ENCODE measurements at places on chromosomes 7 and 10.

DNA sequence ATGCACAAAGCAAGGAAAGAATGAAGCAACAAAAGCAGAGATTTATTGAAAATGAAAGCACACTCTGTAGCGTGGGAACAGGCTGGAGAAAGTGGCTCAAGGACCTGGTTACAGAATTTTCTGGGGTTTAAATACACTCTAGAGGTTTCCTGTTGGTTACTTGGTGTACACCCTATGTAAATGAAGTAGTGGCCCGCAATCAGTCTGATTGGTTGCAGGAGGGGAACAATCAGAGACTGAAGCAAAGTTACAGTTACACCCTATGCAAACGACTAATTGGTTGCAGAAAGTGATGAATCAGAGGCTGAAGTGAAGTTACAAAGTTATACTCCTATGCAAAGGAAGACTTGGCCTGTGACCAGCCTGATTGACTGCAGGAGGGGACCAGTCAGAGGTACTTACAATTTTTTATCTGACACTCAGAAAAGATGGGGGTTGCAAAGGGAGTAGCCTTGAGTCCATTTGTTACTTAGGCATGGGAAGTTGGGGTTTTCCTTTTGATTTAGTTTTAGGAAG is 3.6 kb upstream of the MTPN start:
- no peak for DNase-seq

DNA sequence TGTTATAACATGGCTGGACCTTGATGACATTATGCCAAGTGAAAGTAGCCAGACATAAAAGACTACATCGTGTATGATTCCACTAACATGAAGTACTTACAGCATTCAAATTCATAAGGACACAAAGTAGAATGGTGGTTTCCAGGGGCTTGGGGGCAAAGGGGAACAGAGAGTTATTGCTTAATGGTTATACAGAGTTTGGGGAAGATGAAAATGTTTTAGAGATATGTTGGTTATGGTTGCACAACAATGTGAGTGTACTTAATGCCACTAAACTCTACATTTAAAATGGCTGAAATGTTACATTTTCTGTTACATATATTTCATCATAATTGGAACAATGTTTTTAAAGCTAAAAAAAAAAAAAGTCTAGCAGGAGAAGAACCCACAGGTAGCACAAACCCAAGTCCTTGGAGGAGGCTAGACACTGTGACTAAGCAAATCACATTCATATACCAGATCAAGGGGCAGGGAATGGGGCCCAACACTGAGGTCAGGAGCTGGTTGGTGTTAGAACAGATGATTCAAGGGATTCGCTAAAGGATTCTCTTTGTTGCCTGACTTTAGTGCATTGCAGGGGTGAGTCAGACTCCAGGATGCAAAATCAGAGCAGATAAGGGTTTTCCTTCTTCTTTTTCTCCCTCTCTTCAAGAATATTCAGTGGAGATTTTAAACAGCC is 25.1 kb upstream of the AOAH start:
- DNase-seq = no peak

DNA sequence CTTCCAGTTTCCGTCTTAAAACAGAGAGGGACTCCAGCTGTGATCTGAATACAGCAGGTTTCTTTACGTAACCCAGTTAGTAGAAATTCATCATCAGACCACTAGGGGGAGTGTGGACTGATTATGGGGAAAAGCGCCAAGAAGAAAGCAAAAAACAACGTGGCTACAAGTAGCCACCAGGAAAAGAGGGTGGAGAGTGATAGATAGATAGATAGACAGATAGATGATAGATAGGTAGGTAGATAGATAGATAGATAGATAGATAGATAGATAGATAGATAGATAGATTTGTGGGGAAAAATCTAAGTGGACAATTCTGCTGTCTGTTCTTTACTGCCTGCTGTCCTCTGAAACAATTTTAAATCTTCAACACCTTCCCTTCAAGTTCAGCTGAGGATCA is 12.7 kb upstream of the AKR1B10 start:
- peak; percentile 57 for DNase-seq

DNA sequence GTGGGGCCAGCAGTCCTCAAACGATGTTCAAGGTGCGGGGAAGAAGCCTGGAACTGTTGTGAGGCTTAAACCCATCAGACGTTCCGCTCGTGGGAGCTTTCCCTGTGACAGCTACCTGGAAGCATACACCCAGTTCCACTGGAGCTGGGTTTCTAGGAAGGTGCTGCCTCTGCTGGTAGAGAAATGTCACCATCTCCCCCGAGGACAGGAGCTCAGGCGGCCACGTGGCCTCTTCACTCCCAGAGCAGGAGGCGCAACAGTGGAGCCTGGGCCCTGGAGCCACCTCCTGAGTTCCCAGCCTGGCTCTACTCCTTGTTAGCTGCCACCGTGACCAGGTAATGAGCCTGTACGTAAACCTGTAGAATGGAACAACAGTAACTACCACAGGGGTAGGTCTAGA is 156.1 kb downstream of the ADARB2 start:
- no peak for DNase-seq

DNA sequence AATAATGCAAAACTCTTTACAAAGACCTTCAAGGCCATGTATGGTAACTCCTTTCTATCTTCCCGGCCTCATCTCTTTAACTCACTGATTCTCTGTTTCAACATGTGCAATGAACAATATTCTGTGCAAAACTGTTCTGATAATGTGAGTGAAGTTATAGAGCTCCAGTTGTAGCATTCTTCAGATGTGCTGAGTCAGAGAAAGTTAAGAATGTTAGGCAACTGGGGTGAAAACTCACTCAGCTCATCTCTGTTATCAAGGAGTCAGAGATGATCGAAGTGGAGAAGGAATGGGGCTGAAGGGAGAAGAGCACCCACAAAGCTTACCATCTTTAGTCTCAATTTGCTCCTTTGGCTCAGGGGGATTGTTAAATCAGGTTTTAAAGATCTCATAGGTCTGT is 344.7 kb upstream of the NPSR1 start:
- no peak for DNase-seq

- no peak for DNase-seq
These were observed 72.6 kb downstream of the PFKFB3 start for GRCh38 chr10:6275022-6275997.

GRCh38 chr7:116715077-116715476 is 43.1 kb downstream of the MET start:
- DNase-seq = no peak

DNA sequence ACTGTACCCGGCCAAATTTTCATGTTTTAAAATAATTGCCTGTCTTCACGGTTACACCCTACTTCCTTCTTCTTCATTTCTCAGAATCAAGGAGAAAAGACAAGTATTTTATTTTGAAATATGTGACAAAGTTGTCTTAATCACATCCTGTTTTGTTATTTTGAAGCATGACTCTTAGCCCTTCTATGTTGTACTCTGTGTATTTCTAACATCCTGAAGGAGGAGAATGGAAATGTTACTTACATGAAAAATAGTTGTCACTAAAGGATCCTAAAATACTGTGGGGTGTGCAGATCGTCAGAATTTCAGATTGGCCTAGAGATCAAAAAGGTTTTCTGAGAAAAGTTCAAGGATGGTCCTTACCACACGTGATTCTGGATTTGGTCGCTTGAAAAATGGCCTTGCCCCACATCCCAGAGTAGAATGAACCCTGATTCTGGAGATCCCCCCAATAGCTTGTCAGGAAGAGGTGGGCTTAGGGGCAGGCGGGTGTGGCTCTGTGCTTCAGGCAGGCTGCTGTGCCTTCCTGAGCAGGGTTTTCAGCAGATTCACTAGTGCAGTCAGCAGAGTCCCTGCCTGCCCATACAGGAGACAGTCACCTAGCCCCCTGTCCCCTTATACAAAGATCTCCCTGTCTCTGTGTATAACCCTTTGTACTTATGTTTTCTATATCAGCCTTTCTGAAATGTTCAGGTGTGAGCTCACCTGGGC is 8.6 kb downstream of the UPP1 start:
- no peak for DNase-seq

- no peak for DNase-seq
These were observed 40.0 kb upstream of the DGKI start for GRCh38 chr7:137886746-137887145.

DNA sequence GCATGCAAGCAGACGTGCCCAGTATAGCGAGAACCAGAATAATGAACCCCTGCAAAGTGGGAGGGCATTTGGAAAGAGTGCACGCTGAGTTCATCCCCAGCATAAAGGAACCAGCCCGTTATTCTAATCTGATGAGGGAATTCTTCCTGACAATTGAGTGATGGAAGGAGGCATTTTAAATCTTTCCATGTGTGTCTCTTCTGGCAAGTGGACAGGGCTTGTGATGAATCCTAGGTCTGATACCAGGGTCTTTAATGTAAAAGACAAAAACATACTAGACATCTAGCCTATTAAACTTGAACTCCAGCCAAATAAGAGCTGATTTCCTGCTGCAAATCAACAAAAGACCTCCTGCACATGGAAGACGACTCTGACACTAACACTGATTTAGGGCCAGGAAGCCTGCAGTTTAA is 301.2 kb downstream of the DPP6 start:
- DNase-seq = no peak

DNA sequence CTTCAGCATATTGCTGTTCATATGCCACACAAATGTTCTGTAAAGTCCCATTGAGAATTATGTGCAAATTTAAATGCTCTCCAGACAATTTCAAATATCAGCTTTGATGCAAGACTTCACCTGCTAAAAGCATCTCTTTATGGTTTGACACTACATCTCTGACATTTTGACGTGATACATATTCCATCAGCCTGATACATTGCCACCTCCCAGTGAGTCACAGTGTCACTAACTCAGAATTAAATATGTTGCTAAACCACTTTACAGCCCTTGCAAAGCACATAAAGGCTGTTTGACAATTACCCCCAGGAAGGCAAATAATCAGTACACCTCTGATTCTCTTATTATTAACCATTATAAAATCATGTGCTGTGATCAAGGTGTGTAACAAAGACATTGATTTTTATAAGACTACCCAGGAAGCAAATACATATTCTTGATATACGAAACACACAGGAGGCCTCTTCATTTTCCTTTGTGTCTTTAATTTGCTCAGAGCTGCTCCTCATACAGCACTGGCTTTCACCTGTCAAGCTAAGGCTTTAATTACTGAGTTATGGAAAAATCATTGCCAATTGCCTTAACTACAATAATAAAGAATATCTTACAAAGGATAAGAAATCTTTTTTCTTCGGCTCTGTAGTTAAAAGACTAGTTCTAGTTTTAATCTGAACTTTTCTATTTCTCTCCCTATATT is 547.5 kb upstream of the C7orf33 start:
- no peak for DNase-seq

- no peak for DNase-seq
These were observed 46.6 kb upstream of the CFAP46 start for GRCh38 chr10:132988988-132989387.

DNA sequence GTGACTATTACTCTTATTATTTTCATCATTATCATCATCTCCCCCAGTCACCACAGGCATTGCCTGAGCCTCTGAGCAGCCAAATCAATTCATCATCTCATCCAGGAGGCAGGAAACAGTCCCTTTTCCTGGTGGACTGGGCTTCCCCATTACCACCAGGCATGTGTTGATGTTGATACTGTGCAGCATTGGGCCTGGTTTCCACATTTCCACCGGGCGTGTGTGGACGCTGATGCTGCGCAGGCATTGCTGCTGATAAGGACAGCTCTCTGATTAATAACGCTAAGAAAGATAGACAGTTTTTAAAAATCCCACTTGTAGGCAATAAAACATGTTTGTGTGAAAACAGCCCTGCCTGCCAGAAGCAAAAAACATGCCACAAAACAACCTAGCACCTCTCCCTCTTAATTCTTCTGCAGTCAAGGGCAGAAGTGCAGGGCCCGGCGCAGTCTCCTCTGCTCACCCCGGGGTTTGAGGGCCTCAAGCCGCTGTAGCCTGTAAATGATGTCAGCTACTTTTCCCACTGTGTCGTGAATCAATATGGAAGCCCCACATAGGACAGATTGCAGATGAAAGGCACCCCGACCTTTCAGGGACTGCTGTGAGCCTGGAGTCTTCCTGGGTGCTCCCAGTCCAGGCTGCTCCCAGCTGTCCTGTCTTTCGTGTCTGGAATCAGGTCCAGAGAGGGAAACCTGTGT is 216.0 kb downstream of the WDR37 start:
- no peak for DNase-seq

GRCh38 chr10:21372651-21373410 is 152.7 kb downstream of the SKIDA1 start:
- DNase-seq = no peak

DNA sequence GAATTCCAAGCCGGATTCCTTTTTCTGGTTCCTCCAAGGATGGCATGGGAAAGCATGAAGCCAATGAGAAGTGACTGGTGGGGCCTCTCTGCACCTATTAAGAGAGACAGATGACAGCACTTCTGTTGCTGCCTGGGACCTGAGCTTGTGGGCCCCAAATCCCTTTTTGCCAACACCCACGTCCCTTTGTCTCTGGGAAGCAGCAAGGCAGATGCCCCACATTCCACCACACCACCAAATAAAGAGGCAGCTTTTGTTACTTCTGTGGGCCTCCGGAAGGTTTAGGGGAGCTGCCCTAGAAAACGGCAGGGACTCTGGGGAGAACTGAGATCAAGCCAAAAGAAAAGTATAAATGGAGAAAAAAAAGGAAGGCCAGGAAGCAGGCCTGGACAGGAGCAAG is 3.4 kb downstream of the CCDC136 start:
- no peak for DNase-seq

DNA sequence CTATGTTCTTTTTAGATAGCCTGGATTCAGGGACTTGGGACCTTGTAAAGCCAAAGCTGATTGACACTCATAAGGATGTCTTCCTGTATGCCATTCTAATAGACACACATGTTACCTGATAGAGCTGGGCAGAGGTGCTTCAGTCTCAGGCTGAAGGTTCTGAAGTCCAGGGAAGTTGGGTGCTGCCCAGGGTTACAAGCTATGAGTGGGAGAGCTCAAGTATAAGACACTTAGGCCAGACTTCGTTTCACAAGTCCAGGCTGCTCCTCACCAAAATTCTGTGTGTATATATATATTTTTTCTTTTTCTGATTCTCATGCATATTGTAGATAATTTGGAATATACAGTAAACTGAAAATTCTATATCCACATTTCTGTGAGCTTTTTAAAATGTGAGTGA is 144.2 kb downstream of the HDAC9 start:
- no peak for DNase-seq

- peak; percentile 65 for DNase-seq
These were observed 1.4 kb downstream of the MAGI2 start for GRCh38 chr7:79452032-79452494.

GRCh38 chr10:97533888-97534287 is 35.2 kb downstream of the UBTD1 start:
- no peak for DNase-seq
